Renal cortex interstitium (tissue), 15 donors: ENCODE measurements at places on chromosomes 2 and 18.

GRCh38 chr2:54579682-54580620 is 123.8 kb downstream of the SPTBN1 start:
- DNase-seq: no peak

DNA sequence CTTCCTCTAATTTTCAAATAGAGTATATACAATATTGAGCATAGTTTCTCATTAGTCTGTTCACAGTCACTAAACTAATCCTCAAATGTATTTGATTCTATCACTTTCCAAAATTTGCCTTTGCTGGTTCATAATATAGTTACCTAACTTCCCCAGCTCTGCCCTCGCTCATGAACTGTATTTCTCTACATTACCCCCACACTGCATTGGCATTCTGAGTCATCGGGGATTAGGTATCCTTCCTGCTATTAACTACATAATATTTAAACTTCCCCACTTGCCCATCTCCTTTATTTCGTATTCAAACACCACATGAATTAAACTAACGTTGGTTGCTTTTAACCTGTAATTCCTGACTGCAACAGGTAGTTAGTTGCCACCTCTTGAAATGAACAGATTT is 14.8 kb upstream of the CLASP1 start:
- DNase-seq: no peak

DNA sequence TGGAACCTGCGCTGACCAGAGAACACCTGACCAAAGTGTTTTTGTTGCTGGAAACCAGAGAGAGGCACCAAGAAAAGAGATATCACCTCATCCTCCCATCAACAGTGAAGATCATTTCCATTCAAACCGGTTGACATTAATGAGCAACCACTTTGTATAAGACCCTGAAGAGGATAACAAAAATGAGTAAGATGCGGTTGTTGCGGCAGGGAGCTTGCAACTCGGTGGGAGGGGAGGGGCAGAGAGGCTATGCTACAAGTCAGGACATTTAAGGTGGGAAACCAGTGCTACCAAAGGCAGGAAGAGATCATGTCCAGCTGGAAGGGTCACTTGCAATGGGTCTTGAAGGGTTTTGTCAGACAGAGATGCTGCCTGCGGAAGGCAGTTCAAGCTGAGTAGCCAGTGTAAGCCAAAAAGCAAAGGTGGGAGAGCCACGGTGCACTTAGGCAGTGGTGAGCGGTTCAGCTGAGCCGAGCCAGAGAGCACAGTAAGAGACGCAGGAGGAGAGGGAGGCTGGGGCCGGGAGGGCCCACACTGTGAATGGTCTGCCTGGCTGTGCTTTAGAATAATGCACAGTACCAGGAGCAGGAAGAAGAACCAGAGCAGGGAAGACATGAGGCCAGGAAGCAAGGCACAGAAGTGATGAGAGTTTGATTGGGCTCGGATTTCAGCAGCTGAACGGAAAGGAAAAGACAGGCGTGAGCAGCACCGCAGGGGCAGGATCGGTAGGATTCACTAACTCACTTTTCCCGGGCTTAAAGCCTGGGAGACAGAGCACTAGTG is 24.4 kb upstream of the DTNB start:
- no peak for DNase-seq

DNA sequence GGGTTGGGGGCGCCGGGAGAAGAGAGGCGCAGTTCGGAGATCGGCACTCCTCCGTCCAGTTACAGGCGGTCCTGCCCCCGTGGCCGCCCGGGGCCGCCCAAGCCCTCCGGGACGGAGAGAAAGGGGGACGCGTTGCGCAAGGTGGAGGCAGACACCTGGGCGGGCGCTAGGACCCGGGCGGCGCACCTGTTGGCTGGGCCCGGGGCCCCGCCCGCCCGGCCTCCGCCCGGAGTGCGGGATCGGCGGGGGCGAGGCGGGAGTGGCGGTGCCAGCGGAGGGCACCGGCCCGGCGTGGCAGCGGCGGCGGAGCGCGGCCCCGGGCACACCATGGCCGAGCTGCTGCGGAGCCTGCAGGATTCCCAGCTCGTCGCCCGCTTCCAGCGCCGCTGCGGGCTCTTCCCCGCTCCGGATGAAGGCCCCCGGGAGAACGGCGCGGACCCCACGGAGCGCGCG is at the start of gene SGPP2:
Gene SGPP2, plus strand, starts transcription at position 268 of the 453 bp plus-strand sequence. Its CDS starts 60 bp downstream, at position 328.
- no peak for DNase-seq

GRCh38 chr2:96251721-96252292 is 14.0 kb downstream of the TMEM127 start:
- peak; percentile 68 for DNase-seq

DNA sequence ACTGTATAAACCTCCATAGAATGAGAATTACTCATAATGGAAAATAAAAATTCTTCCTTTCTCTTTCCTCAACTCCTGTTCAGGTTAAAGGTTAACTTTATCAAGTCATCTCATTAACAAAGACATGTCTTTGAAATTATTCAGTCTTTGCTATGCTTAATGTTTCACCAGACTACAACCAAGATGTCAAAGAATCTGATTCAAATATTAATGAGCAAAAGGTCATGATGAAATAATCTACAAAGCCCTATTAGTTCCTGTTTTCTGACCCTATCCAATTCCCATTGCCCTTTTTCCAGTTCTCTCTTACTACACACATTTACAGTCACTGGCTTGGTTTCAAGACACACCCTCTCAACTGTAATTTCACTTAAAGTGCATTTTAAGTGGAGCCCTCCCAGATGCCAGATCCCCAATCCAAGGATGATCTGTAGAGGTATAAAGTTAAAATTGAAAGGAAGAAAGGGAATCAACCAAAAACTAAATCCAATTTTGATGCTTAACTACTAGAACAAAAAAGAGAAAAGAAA is 246.9 kb upstream of the CYP26B1 start:
- DNase-seq: no peak

DNA sequence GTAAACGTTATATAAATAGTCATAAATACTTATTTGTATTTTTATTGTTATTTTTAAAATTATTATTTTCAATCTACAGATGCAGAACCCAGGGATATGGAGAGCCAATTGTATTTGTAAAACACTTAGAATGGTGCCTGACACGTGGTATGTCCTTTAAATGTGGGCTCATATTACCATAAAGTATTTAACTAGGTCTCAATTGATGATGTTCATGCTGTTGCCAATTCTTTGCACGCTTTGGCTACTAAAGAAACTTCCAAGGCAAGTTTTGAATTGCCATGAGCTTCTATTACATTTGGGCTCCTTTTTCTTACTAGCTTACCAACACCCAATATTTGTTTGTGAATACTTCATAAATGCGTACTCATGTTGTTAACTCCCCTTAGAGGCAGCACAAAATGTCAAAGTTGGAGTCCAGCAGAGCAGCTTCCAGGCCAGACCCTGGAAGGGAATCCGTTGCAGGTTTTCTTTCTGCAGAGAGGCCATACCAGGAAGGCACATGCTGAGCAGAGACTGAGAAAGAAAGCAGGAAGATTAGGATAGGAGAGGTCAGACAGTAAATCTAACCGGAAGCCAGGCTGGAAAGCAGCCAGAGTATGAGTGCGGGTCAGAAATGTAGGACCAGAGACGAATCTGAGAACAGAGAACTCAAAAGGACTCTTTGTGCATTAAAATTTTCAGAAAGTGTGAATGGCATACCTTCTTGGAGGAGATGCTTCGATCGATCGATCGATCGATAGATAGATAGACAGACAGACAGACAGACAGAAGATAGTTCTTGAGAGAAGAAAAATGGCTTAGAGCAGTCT is 4.2 kb upstream of the NOSTRIN start:
- DNase-seq: no peak

DNA sequence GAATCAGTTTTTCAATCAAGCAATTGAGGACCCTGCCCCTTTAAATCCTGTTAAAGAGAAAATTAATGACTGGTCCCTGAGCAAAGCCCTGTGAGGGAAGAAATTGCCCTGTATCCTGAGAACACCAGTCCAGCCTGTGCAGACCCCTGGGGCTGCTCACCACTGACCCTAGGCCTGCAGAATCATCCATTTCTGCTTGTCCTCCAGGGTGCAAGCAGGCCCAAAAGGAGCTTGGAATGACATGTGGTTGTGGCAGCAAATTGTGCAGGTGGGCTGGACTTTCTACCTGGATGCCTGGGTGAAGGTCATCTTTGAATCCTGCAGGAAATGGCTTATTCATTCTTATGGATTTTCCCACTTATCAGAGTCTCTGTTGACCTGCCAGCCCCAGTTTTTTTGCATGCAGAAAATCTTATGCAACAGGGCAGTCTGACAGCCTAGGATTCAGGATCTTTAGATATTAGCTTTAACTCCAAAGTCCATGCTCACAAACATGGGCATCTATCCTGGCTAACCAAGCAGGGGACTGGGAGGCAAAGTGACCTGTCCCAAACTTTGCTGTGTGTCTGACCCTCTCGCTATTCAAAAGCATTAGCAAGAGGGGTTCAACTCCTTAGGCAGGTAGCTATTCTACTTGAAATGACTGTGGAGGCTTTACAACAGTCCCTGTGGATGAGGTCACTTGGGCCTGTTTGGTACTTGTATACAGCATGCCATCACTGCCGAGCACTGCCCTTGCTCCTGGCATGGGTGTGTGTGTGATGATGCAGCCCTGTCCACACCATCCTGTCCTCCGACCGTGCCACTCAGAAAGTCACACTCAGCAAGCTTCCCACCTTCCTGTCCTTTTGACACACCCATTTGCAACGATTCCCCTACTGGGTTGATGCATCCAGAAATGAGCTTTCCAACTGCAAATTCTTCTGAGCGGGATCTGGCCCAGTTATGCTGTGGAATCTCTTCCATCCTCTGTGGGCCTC is 85.3 kb downstream of the CAPN13 start:
- no peak for DNase-seq

- DNase-seq: peak; percentile 18
These were observed 919 bp downstream of the SF3B1 start for GRCh38 chr2:197433780-197434438.

DNA sequence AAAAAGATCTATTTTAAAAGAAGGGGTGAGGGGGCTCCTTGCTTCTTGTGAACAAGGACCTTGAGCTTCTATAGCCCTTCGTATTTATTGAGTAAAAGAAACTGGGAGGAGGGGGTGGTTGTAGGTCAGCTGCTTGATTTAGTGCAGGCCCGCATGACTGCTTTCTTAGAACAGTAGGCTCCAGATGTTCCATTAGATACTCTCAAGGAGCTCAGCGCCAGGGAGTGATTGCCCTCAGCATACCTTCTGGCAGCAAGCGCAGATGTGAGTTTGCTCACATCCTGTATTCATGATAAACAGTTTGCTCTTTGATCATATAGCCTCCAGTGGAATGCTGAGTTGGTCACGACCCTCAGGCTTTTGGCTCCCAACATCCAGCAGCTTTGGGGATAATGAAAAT is 108.9 kb upstream of the XPO1 start:
- DNase-seq: no peak

- no peak for DNase-seq
These were observed 12.1 kb downstream of the RNF144A start for GRCh38 chr2:6929196-6929819.

DNA sequence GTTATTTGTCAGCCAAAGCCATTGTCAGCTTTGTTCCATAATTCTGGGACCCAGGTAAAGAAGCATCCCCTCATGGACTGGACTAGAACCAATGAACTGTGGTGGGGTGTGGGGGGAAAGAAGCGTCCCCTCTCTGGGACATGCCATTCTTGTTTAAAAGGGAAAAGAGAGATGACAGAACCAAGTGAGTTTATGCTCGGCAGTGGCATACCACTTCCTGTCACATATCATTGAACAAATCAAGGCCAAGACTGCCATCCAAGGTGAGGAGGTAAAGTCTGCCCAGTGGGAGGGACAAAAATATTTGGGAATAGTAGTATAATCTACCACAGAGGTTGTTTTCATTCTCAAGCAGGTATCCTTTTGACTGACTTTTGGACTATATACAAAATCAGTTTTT is 4.7 kb upstream of the GLS start:
- no peak for DNase-seq

DNA sequence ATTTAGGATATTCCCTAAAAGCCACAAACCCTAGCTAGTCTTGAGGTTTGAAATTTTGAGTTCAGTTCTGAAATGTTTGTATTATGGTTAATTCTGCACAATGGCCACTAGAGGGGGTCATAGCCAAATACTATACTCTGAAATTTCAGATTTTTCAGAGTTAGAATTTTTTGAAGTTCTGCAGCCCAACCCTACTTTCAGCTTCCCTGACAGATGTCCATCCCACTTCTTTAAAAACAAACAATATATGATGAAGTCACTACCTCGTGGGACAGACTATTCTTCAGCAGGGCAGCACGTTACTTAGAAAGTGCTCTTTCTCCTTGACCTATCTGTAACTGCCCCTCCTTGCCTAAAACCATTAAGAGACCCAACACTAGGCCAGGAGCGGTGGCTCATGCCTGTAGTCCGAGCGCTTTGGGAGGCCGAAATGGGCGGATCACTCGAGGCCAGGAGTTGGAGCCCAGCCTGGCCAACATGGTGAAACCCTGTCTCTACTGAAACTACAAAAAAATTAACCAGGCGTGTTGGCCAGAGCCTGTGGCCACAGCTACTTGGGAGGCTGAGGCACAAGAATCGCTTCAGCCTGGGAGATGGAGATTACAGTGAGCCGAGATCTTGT is 48.2 kb upstream of the PAPOLG start:
- peak; percentile 12 for DNase-seq

DNA sequence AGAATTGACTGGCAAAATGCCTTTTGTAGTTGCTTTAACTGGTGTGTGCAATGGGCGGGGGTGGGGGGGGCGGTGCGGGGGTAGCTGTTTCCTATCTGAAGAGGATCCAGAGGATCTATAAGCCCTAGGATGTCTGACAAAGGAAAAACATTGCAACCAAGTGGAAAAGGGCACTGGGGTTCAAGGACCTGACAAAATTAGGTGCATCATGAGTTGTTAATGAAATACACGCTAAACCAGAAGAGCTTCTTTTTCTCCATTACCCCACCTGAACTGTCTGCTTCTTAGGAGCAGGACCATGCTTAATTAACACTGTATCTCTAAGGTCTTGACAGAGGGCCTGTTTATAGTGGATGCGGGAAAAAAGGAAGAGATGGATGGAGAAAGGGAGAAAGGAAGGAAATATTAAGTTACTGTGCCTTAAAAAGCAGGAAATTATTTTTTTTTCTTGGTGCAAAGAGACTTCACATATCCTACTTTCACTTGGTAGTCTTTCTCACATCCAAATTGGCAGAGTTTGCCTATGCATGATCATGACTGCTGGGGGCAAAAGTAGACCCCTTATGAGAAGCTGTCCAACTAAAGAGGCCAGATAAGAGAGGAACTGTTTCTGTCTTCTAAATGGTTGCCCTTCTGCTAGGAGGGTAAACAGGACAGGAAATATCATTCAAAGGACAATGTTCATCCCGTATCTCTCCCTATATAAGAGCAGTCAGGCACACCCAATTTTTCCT is 4.6 kb downstream of the RND3 start:
- DNase-seq: no peak

GRCh38 chr2:146597291-146597690 is 1247.5 kb upstream of the ACVR2A start:
- DNase-seq: no peak

DNA sequence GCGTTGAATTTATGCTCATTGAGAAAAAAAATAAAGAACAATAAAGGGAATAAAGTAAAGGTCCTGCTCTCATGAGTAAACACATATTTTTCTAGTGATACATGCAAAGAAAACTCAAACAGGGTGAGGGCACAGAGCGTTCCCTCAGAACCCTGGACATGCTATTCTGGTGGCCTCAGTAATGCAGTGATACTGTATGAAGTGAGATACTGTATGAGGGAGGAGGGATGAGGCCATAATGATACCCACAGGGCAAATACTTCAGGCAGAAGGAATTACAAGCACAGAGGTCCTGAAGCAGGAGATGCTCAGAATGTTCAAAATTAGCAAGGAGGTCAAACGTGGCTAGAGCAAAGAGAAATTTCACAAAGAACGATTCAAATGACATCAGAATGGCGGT is 28.4 kb upstream of the RNU4ATAC start:
- no peak for DNase-seq
